ENCODE measurements at places on chromosomes 3 and 15.

DNA sequence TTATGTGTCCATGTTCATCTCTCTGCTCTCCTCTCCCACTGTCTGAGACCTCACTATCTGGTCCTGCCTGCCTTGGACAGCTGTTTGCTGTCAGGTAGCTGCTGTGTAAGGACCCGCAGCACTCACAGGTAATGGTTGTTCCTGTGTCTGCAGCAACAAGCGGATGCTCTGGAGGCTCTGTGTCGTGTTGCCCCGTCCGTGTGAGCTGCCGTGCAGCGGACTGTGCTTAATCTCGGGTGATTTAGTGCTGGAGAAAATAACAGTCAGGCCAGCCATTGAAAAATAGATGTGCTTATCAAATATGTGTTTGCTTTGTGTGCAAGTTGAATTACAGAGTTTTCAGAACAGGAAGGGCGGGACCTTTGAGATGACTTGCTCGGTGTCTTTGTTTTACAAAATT, 121.4 kb downstream of the GABRG3 start:
- DNase-seq, result no peak

DNA sequence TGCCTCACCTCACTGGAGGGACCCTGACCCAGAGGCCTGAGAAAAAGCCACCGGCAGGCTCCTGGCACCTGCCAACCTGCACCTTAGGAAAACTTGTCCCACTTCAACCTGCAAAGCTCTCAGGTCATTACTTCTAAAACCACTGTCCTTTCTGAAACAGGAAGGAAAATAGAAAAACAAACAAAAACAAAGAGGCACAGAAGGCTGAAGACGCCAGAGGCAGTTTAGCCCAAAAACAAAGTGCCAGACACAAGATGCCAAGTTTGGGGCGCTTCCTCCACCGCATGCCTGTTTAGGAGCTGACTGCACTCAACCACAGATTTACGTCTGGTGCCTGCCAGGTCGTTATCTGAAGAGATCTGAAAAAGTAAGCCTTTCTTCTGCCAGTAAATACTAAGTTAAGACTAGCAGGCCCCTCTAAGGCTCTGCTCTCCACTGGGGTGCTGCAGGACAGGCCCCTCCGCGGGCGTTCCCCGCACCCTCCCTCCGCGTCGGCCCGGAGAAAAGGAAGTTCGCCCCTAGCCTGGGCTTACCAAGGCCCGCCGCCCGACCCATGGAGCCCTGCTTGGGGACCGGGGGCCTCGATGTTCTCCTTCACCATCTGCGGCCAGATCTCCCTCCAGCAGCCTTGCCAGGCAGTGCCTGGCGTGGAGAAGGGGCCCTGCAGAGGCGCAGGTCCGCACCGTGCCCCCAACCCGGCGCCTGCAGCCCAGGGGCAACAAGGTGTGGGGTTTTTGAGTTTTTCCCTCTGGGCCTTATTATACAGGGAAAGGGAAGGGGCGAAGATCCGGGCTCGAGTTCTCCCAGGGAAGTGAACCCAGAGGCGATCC, 1.3 kb downstream of the GOLGA8A start:
- no peak for DNase-seq

- no peak for DNase-seq
Observed at GRCh38 chr3:4987538-4988296, 8.5 kb downstream of the BHLHE40 start.

GRCh38 chr3:129313415-129313664, 34.7 kb downstream of the HMCES start:
- DNase-seq, result no peak

- no peak for DNase-seq
Observed at GRCh38 chr15:51313644-51314280, 24.6 kb downstream of the CYP19A1 start.

DNA sequence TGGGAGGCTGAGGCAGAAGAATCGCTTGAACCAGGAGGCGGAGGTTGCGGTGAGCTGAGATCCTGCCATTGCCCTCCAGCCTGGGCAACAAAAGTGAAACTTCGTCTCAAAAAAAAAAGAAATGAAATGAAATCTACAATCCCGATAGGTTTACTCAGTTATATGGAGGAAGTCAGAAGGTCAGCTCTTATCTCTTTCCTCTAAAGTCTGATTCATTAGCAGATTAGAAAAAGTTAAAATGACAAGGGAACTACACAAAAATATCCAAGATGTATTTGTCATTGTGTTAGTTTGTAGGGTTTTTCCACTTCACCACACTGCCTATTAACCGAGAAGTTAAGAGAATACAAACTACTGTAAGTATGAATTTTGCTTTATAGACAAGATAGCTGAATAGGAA, 420.6 kb downstream of the SHQ1 start:
- DNase-seq, result no peak

DNA sequence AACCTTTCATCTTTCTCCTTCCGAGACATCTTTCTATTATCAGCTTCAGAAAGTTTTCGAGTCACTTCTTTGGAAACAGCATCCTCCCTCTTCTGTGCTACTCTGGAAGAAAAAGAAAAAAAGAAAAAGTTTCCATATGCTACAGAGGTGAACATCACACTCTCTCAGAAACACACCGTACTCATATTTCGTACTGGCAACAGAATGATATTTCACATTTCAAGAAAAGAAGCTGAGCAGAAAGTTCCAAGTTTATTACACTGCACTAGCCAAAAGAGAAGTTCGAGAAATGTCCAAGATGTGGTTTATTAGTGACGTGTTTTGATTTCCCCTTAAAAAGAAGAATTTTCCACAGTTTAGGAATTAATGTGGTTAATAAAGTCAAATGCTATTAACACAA, 6.0 kb downstream of the SSR3 start:
- no peak for DNase-seq

- DNase-seq, result no peak
Observed at GRCh38 chr3:108079877-108080276, 11.0 kb downstream of the CD47 start.

- no peak for DNase-seq
Observed at GRCh38 chr15:43239732-43240491, 19.1 kb upstream of the EPB42 start.

- no peak for DNase-seq
Observed at GRCh38 chr3:112395181-112395895, 62.4 kb downstream of the CD200 start.

GRCh38 chr3:174387736-174388135, 471.4 kb upstream of the NAALADL2 start:
- no peak for DNase-seq

DNA sequence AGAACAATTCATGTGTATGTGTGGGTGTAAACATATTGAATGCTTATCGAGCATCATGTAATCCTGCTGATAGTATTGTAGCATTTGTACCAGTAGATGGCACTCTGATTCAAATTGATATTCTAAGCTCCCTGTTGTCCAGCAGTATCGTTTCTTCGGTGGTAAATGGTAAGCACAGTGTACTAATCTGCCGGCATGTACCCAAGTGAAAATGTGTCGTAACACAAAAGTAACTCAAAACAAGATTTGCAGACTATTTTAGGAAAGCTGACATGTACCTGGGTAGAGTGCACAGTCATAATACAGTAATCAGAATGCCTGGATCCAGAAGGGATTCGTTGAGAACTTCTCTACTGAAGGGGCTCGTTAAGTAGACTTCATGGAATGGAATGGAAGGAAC, 31.7 kb upstream of the MNS1 start:
- DNase-seq, result no peak

GRCh38 chr15:34953851-34954250, 15.7 kb downstream of the AQR start:
- DNase-seq, result no peak

GRCh38 chr3:194910414-194910984, 224.8 kb downstream of the FAM43A start:
- DNase-seq, result no peak

DNA sequence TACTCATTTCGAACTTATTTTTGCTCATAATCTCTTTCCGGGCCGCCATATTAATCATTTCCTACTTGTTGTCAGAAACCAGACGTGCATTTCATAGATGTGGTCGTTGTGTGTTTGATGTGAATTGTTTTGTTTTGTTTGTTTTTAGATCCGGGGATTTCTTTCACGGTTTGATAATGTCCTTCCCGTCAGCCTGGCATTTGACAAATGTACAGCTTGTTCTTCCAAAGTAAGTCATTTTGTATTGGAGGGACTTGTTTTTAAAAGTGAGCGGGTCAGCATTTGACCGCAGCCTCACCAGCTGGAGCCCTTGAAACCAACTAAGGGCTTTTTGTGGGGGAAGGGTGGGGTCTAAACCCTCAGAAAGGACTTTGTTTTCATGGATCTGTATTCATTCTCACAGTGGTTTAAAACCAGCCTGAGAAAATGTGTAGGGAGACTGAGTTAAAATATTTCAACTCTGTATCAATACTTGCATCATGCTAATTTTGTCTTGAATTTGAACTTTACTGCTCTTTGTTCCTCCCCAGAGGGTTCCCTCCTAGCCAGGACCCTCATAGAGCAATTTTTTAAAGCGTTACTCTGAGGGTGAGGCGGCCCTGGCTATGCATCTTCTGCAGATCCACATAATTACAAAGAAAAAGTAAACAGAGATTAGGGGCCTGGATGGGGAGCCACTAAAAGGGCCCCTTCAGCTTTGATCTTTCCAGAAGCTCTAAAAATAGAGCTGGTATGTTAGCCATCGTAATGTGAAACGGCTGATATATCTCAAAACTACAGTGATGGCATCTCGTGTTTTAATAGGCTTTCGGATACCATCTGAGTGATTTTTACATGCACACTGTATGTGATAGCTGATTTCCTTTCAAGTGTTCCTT, 107.9 kb downstream of the ATG7 start:
- no peak for DNase-seq

DNA sequence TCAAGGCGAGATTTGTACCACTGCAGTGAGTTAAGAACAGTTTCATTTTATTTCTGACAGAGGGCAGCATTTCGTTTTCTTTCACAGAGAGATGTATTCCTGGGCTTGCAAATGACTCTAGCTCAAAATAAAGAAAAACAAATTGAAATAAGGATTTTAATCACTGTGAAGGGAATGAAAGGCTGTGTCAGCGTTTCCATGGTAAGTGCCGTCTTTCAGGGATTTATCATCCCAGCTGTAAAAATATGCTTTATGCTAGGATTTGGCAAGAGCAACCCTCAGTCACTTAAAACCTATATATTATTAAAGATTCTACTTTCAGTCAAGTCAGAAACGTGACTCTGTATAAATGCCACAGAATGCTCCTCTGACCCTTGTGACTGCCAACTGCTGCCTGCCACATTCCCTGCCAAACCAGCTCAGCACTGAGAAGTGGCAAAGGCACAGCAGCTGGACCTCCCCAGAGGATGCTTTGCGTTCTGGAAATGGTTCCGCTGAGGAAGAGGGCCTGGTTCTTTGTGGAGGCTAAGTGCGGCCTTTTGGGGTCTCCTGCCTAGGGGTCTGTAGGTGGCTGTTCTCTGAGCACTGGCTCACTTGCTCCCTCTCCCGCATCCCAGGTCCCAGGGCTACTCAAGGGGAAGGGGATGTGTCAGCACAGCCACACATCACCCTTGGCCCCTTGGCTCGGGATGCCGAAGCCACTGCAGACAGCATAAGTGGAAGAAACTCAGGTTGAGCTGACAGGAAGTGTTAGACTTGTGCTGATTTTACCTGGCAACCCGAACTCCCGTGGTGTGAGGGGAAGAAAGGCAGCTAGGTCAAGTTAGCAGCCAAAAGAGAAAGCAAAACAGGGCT, 56.6 kb upstream of the POMGNT2 start:
- no peak for DNase-seq

- no peak for DNase-seq
Observed at GRCh38 chr3:108599677-108600409, 10.3 kb downstream of the DZIP3 start.

GRCh38 chr15:66101715-66102395, 151.7 kb downstream of the MEGF11 start:
- no peak for DNase-seq

- no peak for DNase-seq
Observed at GRCh38 chr3:74303711-74304110, 310.7 kb downstream of the CNTN3 start.

DNA sequence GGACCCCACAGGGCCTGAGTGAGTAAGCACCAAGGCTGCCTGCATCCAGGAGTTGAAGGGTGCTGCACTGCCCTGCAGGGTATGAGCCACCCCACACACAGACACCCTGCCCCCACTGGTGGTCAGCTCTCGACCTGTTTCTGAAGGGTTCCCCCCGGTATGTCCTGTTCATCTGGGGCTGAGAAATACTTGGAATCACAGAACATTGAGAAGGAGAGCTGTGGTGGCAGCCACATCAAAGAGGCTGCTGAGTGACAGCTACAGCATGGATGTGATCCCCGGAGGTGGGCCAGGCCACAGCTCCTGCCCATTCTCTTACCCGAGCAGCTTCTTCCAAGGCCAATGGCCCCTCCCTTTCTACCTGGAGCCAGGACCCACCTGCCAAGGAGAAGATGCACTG, 66.4 kb upstream of the PLXNA1 start:
- DNase-seq, result no peak

DNA sequence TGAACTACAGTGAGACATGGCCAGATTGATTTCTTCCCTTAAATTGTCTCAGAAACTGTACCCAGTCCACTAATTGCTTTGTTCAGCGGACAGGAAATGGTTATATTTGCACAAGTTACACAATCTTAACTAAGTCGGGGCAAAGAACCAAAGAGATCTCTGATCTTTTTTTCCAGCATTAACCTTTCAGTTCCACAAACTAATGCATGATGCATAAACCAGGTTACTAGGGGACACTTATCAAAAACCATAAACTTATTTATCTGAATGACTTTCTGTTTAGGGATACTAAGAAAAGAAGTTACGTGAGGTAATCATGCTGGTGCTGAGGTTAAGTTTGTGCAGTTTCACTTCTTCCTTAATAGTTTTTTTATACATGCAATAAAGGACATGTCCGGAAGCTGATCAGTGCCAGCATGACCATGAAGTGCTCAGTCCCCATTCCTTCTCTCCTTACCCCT, 22.4 kb downstream of the FNDC3B start:
- no peak for DNase-seq

DNA sequence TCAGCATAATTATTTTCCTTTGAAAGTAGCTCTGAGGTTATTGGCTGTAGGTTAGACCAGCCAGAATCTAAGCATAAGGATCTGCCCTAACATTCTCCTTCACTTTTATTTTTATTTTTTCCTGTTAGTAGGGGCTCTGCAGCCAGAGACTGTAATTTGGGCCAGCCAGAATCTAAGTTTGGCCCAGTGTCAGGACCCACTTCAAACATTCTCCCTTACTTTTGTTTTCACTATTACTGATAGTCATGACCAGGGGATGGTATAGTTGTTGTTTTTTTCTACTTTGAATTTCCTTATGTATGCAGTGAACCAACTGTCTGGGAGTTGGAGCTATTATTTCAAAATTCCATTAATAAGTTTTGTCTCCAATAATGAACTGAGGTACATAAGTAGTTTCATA, 121.0 kb upstream of the MBNL1 start:
- DNase-seq, result no peak

- no peak for DNase-seq
Observed at GRCh38 chr3:147680837-147681483, 271.8 kb downstream of the ZIC1 start.

DNA sequence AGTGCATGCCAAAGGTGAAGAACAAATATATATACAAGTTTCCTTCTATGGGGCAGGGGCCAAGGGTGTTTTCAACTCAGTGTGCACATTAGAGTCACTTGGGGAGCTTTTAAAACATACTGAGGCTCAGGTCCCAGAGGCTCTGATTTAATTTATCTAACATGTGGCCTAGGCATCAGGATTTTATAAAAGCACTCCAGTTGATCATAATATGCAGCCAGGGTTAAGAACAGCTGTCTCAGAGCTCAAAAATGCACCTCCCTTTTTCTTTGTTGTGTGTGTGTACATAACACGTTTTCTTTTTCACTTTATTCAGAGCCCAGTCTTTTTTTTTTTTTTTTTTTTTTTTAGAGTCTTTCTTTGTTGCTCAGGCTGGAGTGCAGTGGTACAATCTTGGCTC, 57.9 kb upstream of the SETD2 start:
- DNase-seq, result no peak

GRCh38 chr15:78663703-78664102, 22.7 kb upstream of the CHRNB4 start:
- no peak for DNase-seq
